ENCODE measurements at places on chromosomes 16 and 17.

DNA sequence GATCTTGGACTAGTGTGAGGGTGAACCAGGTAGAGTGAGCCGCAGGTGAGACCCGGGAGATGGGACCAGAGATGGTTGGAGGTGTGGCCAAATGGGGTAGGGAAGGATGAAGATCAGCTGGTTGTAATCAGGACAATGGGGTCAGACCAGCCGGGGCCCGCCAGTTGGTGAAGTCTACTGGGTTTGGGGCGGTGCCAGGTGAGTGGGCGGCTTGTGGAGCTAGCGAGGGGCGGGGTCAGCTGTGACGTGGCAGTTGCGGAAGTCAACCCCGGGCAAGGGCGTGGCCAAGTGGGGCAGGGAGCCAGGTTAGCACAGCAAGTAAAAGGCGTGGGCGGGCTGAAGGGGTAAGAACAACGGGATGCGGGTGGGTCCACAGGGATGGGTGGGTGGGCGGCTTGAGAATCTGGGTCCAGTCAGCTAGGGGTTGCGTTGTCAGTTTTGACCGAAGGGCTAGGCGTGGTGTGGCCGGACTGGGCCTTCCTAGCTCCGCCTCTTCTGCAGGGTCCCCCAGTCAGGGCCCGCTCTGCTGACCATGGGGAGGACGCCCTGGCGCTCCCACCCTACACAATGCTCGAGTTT is 25.5 kb upstream of the ALKBH5 start:
- DNase-seq, result peak; percentile 81

- no peak for DNase-seq
Observed at GRCh38 chr17:79831265-79832217, 7.7 kb downstream of the CBX4 start.

DNA sequence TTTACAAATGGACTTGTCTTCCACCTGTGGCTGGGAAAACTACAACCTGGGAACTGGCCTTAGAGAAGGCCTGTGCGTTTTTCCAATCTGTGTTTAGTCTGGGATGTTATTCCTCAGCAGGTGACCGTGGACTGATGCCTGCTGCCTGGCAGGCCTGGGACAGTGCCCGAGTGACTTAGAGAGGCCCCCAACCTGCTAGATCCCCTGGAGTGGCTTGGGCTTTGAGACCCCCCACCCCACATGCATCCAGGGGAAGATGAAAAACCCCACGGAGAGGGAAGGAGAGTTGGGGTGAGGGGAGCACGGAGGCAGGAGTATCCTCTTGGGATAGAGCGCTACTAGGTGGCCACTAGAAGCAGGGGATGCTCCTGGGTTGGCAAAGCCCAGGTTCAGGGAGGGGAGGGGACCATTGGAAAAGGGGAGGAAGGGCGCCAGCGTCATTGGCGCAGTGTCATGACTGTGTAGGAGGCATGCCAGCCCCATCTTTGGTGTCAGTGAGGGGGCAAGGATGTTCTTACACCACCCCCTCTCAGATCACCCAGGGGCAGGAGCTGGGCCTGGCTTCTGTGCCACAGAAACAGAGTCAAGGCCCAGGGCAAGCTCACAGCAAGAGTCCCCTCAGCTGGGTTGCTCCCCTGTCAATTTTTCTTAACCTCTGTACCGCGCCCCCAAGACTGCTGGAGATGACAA is 54.1 kb downstream of the MEAK7 start:
- no peak for DNase-seq

DNA sequence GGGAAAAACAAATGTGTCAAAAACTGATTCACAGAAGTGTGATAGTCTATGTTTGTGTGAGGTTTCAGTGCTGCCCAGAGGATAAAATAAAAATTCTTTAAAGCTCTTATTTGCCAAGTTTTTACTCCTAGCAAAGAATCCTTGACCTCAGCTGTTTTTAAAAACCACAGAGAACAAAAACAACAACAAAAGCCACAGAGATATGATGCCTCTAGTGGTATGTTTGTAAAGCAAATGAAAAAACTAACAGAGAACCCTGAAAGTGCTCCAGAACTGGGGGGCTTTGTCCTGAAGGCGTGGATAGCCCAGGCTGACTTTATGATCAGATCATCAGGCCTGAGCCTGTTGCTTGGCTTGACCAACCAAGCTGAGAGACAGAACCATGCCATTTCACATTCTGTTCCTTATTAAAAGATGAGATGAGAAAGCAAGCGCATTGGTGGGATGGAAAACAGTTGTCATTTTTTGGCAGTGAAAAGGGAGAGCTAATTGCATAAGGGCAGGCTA is 411.0 kb downstream of the CPPED1 start:
- DNase-seq, result no peak

GRCh38 chr17:29699283-29699682 is 76.6 kb upstream of the CORO6 start:
- DNase-seq, result no peak

DNA sequence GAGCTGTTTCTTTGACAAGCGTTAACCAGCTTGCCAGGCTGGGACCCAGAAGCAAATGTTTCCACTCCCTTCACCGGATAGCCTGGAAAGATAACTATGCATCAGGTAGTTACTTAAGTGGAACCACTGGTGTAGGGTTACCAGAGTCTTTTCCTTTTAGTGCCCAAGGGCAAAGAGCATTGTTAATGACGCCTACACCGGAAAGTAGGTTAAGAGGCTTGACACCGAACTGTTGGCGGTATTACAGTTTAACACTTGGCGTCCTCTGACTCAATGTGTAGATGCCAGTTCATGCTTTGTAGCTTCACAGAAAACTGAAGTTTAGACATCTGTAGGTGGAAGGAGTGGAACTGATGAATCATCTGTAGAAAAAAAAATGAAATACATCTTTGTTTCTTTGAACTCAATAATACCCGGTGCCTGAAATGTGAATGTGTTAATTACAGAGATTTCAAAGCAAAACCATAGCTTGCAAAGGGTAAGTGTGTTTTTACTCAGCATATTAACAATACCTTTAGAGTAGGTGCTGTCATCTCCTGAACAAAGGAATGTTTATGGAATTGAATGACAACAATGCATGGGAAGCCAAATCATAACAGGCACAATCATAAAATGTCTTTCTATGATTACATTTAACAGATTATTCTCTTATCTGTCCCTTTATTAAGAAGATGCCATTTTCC is 426.7 kb upstream of the SALL1 start:
- no peak for DNase-seq

DNA sequence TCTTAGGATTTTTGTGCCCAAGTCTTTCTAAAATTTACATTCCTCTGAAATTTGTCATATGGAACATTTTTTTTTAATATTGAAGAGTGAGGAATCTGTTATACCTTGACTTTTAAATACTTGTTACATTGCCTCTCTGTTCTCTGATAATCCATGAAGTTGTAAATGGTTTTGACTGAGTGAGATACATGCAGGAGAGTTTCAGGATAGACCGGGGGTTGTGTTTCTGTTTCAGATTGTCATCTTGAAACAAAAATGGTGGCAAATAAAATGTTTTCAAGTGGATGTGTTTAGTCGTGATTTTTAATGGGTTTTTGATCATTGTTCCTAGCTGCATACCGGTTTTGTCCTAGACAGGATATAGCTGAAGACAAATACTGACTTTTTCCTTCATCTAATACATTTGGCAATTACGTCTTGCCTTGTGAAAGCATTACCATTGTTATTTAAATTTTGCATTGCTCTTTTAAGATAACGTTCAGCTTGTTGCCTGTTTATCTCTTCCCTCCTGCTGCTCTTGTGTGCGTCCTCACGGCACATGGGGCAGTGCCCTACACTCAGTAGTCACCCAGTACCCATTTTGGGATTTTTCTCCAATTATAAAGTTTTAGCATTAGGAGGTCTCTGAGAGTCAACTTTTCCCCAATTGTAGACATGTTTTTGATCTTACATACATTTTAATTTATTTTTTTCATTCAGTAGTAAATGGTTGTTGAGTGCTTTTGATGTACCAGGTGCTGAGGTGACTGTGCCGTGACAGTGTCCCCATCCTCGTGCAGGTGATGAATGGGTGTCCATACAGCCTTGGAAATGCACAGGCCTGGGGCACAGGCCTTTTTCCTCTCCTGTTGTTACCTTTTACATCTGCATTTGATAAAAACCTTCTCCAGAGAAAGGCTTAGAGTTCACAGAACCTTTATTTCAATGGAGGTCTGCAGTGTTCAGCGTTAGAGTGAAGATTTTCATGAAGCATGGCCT is 169.9 kb downstream of the MSI2 start:
- DNase-seq, result no peak

DNA sequence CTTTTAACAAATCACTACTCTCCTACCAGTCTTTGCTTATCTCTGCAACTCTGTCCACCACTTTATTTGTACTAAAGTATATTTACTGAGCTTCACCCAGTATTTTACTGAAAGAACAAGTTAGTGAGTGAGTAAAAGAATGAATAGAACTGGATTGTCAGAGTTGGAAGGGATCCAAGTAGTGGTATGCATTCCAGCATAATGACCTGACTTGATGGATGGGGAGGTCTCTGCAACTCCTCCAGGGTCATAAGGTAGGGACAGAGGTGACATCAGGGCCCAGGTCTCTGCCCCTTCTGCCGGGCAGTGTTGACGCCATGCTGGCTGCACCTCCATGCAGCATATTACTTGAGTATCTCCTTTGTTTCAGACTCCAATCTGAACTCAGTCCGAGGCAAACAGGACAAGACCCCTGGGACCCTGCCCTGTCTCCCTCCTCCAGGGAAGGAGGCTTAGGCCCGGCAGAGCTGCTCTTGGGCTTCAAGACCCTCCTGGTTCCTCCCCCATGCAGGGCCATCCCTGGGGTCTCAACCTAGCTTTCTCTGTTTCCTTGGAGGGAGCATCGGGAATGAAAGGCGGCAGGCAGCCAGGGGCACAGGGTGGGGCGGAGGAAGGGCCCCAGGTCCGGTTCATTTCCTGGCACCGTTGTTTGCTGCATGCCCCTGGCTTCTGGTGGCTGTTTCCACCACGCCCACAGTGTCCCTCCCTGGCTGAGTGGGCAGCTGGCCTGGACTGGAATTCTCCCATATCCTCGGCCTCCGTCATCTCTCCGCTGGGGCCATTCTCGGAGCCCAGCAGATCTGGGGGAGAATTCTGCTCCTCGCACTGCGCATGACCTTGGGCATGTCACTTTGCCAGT is 12.4 kb upstream of the ITGA3 start:
- no peak for DNase-seq

- no peak for DNase-seq
Observed at GRCh38 chr16:3036726-3037315, at the start of gene BICDL2. TSS of gene BICDL2 (minus strand) at chr16:3036944. CDS start at chr16:3035496, 1,448 bp downstream.

- DNase-seq, result no peak
Observed at GRCh38 chr17:65166787-65167186, 29.6 kb downstream of the RGS9 start.

DNA sequence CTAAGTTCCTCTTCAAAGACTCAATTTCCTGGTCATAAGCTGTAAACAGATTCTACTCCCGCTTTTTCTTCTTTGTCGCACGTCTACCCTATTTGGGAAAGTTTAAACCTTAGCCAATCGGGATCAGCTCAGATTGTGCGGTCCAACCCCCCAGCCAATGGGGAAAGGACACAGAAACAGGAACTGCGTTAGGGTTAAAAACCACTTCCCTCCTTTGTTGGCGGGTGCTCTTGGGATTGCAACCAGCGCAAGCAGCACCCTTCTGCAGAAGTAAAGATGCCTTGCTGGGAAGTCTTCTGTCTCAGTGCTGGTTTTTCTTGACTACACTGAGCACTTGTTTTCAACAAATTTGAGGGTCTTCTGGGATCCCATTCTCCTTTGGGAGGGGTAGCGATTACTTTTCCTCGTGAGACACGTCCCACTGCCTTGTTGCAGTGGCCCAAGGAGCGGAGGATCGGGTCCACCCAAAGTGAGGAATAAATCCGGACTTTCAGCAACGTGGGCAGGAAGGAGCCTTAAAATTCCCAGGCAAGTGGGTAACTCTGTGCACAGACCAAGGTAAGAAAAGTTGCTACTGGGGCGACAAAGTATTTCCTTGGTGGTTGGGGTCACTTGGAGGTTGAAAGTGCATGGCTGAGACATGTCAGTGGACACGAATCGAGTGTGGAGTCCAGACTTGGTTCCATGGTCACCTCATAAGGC is 1.0 kb upstream of the YPEL3 start:
- DNase-seq, result no peak

DNA sequence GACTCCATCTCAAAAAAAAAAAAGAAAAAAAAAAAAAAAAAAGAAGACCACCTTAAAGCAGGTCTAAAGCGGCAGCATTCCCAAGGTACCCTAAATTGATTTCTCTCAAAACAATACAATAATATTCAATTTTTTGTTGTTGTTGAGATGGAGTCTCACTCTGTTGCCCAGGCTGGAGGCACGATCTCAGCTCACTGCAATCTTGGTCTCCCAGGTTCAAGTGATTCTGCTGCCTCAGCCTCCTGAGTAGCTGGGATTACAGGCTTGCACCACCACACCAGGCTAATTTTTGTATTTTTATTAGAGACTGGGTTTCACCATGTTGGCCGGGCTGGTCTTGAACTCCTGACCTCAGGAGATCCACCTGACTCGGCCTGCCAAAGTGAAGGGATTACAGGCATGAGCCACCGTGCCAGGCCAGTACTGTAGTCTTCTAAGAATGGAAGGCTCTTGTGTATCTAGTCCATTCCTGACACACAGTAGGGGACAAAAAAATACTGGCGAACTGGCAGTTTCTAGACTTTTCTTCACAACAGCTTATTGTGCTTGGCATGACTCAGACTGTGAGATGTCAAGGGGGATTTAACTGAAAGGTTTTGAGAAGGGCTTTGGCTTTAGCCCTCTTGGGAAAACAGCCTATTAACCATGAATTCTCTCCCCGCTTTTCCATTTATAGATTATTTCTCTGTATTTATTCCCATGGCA is 17.3 kb downstream of the CDR2 start:
- no peak for DNase-seq

DNA sequence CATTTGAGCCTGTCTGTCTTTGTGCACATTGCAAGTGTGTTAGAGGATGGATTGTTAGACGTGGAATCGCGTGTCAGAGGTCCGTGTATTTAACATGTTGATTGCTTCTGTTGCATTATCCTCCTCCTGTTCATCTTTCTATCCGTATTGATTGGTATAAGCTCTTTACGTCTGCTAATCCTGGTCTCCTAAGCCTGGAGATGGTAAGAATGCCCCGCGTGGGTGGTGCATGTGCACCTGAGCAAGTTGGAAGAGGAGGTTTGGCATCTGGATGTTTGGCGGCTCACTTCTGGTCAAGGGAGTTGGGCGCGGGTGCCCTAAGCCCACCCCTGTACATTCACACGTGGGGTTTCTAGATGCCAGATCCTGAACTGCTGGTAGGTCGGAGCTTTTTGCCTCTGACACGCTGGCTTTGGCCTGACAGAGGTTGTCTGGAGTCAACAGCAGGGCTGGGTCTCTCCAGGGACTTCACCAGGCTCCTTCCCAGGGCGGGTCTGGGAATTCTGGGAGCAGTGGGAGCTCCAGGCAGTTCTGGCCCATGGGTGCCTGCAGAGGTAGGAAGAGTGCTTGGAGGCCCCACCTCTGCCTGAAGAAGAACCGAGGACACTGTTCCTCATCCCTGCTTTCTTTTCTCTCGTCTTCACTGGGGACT is 107.3 kb downstream of the OR1D5 start:
- DNase-seq, result no peak

- DNase-seq, result peak; percentile 64
Observed at GRCh38 chr16:50547340-50548124, 664 bp upstream of the NKD1 start.
